SJSA1 (cell line): ENCODE measurements at places on chromosomes 6 and 20. TPM values are rescaled to one million over a fixed set of nuclear protein-coding genes. Genes with fewer than 3 reads are reported as not detected.
A peak's percentile ranks its signal among the peaks of the same experiment; 100 is the strongest.

The SLA2 gene
- total RNA-seq, result not detected in 2 replicates

The EDN1 gene
- total RNA-seq, result 39.7 and 45.5 TPM in 2 replicates

The CALHM6 gene
- not detected in 2 replicates for total RNA-seq

The VSTM2L gene
- total RNA-seq, result 4.8 and 14.1 TPM in 2 replicates

The ZNF165 gene
- total RNA-seq, result 0.08 TPM in 1 of 2 replicates, not detected in the other

The SAMD10 gene
- total RNA-seq, result 0.41 and 0.47 TPM in 2 replicates

The ENPP5 gene
- total RNA-seq, result 0.94 and 2.8 TPM in 2 replicates

DNA sequence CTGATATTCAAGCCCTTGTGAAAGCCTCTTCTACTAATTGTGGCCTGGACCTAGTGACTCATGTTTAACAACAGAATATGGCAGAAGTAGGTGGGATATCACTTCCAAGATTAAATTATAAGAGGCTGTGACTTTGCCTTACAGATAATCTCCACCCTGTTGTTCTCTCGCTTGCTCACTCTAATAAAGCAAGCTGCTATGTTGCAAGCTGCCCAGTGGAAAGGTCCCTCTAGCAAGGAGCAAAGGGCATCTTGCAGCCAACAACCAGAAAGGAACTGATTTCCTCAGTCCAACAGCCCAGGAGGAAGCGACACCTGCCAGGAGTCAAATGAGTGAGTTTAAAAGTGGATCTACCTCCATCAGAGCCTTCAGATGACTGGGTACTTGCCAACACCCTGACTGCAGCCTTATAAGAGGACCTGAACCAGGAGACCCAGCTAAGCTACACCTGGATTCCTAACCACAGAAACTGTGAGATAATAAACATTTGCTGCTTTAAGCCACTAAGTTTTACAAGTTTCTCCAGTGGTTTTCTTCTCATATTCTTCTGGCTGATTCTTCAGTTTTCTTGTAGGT is 112.6 kb downstream of the FRK start:
- no peaks in the 10 kb centered on the region for H3K36me3 ChIP-seq
- H3K4me3 ChIP-seq, result no peak overlapping the region
- no peak overlapping the region for H3K27ac ChIP-seq
- DNase-seq, result no peak

- peak overlapping the region; percentile 69 for H3K27ac ChIP-seq
- peaks cover 21% of the 10 kb centered on the region for H3K4me1 ChIP-seq
- peak; percentile 77 for DNase-seq
These were observed 146.6 kb upstream of the BMP5 start for GRCh38 chr6:56021943-56022342.

GRCh38 chr6:40948570-40948969 is 90.5 kb downstream of the UNC5CL start:
- no peaks in the 10 kb centered on the region for H3K27me3 ChIP-seq
- H3K4me3 ChIP-seq, result no peak overlapping the region

- H3K4me1 ChIP-seq, result peaks cover 17% of the 10 kb centered on the region
- no peak overlapping the region for H3K27ac ChIP-seq
- H3K4me3 ChIP-seq, result no peak overlapping the region
- no peaks in the 10 kb centered on the region for H3K36me3 ChIP-seq
- no peaks in the 10 kb centered on the region for H3K27me3 ChIP-seq
These were observed 62.7 kb downstream of the SLX4IP start for GRCh38 chr20:10497791-10498190.

DNA sequence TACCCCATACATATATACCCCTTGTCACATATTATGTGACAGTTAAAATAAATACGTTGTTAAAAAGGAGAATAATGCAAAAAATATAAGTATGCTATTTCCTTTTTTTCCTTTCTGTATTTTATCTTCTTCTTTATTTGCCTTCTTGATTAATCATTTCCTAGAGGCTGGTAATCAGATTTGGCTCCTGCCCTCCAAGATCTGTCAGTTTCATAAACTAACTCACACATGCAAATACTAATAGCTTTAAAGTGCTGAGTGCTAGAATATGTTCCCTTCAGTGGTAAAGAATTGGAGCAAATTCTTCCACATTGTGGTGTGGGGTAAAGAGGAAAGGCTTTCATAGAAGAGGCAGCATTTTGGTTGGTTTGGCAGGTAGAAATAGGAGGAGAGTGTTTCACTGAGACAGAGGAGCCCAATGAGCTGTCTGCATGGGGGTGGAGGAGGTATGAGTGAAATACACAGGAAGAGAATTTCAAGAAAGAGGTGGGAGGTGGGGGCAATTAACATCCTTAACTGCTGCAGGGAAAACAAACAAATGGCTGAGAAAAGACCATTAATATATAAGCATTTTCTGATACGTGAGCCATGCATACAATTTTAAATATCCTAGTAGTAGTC is 523.9 kb downstream of the BMP2 start:
- no peak overlapping the region for H3K4me3 ChIP-seq
- no peaks in the 10 kb centered on the region for H3K4me1 ChIP-seq
- H3K27me3 ChIP-seq, result no peaks in the 10 kb centered on the region

DNA sequence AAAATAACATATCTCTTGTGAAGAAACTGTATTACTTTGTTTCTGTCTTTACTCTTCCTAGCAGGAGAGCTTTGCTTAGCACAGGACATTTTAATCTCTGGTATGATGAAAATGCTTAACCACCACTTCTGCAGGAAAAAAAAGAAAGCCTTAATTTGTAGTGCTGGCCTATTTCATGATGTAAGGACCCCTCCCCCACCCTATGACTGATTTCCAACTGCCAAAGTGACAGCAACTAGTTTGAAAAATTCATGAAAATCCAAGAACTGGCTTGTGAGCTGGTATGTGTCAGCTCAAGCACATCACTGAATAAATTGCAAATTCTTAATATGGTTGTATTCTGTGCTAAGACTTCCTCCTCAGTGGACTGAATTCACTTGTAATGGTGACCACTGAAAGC is 125.3 kb downstream of the REV3L start:
- no peaks in the 10 kb centered on the region for H3K27me3 ChIP-seq
- no peak overlapping the region for H3K27ac ChIP-seq

GRCh38 chr20:35700625-35701148 is 1.5 kb downstream of the ROMO1 start:
- H3K4me3 ChIP-seq, result no peak overlapping the region
- no peaks in the 10 kb centered on the region for H3K27me3 ChIP-seq

DNA sequence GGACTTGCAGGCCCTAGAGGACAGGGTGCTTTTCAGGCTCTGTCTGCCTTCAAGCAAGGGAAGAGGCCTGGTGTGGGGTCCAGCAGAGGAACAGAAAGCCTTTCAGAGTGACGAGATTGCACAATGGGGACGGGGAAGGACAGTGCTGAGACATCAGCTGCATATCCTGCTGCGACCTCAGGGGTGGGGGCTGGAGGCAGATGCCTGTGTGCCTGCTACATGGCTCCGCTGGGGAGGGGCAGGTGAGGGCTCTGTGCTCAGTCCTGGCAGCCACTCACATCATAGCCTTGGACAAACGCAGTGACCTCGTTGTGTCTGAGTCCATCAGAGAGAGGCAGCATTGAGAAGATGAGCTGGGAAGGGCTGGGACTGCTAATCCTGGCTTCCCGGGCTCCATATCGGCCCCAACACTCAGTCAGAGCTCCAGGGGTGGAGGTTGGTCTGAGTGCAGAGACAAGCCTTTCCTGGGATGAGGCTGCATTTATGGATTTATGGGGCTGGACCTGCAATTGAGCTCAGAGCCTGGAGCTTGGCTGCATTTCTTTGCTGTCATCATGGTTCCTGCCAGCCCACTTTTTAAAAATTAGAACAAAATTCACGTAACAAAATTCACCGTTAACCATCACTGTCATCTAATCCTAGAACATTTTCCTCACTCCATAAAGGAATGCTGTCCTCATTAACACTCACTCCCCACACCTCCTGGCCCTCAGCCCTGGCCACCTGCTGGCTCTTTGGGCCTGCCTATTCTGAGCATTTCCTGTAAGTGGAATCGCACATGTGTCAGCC is 196.9 kb upstream of the SLC24A3 start:
- no peak overlapping the region for H3K27ac ChIP-seq
- H3K27me3 ChIP-seq, result no peaks in the 10 kb centered on the region
- H3K4me1 ChIP-seq, result no peaks in the 10 kb centered on the region
- no peak overlapping the region for H3K4me3 ChIP-seq

GRCh38 chr20:32872266-32872665 is 13.5 kb downstream of the EFCAB8 start:
- no peak overlapping the region for H3K4me3 ChIP-seq
- no peaks in the 10 kb centered on the region for H3K36me3 ChIP-seq
- no peak for DNase-seq
- peaks cover 1% of the 10 kb centered on the region; the same call in 1 of the 2 replicates for H3K4me1 ChIP-seq
- no peaks in the 10 kb centered on the region for H3K27me3 ChIP-seq

DNA sequence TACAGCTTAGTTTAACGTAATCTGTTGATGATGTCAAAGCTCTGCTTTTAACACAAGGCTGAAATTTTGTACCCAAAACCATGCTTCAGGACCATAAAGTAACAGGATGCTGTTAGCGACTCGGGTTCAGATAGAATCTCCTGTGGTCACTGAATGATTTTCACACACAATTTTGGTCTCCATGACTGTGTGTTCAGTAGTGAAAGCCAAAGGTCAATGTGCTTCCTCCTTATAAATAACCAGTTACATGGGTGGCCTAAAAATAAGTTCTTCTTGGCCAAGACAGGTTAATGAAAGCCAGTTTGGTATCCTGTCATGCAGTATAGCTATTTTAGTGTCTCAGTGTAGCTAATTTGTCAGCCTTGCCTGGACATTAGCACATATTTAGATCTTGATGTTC is 19.1 kb upstream of the LOC128125822 start:
- no peaks in the 10 kb centered on the region for H3K27me3 ChIP-seq
- no peaks in the 10 kb centered on the region for H3K36me3 ChIP-seq
- H3K4me1 ChIP-seq, result no peaks in the 10 kb centered on the region
- no peak overlapping the region for H3K4me3 ChIP-seq
- DNase-seq, result no peak
- H3K27ac ChIP-seq, result no peak overlapping the region

DNA sequence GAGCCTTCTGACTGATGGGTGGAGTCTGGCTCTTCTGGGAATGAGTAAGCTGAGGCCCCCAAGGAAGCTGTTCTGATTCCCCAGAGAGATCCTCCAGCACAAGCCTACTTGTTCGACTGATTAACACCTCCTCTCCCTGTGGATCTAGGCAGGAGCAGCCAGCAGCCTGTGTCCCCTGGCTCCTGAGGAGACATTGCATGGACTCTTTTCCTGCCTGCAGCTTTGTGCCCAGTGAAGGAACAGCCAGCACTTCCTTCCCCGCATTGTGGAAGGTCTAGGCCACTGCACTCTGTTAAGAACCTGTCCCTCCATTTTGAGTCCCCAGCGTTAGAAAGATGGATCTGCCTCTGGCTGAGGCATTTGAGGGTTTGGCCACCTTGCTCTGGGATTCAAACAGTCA is 29.1 kb downstream of the LRFN2 start:
- no peaks in the 10 kb centered on the region for H3K36me3 ChIP-seq
- H3K27me3 ChIP-seq, result no peaks in the 10 kb centered on the region
- no peaks in the 10 kb centered on the region for H3K4me1 ChIP-seq
- DNase-seq, result no peak
- no peak overlapping the region for H3K4me3 ChIP-seq
- H3K27ac ChIP-seq, result no peak overlapping the region

DNA sequence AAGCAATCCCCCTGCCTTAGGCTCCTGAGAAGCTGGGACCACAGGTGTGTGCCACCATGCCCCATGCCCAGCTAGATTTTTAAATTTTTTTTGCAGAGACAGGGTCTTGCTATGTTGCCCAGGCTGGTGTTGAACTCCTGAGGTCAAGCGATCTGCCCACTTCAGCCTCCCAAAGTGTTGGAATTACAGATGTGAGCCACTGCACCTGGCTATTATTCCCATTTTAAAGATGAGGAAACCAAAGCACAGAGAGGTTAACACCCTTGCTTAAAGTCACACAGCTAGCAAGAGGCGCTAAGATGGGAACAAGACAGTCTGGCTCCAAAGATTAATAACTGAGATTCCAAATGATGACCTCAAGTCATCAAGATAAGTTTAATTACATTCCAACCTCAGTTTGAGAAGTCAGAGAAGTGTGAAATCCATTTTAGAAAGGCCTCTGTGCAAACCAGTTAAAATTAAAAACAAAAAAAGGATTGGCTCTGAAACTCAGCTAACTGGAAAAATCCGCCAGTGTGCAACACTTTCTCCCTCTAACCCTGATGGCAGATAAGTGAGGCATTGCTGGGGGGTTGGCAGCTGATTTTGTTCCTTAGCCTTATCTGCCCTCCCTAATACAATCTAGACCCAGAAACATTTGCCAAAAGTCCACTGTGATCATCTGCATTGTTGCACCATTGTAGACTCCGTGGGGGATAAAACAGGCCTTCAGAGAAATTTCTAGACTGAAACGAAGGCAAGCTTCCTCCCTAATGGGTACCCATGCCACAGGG is 55.5 kb downstream of the CPNE5 start:
- H3K4me1 ChIP-seq, result no peaks in the 10 kb centered on the region
- DNase-seq, result no peak
- peaks cover 4% of the 10 kb centered on the region; the same call in 1 of the 2 replicates for H3K27me3 ChIP-seq
- H3K36me3 ChIP-seq, result no peaks in the 10 kb centered on the region
- no peak overlapping the region for H3K27ac ChIP-seq

DNA sequence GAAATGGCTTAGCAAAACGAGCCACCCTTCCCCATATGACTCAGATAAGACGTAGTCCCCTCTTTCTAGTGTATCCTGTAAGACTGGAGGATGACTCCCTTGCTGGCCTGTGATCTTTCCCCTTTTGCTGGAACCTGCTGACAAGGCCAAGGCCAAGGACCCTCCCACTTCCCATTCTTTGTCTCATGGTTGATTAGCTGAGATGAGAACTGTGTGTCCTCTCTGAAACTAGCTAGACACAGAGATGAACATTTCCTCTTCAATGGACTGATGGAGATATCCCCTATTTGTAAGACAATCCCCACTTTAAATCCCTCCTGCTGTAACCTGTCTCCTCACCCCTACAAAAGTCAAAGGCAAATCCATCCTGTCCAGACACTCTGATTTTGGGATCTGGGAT is 33.4 kb upstream of the SCRT2 start:
- no peak overlapping the region for H3K4me3 ChIP-seq
- H3K4me1 ChIP-seq, result no peaks in the 10 kb centered on the region
- no peaks in the 10 kb centered on the region for H3K36me3 ChIP-seq
- no peak for DNase-seq

GRCh38 chr6:66128656-66129055 is 421.6 kb upstream of the EYS start:
- no peak for DNase-seq
- no peak overlapping the region for H3K27ac ChIP-seq
- no peaks in the 10 kb centered on the region for H3K36me3 ChIP-seq
- H3K27me3 ChIP-seq, result no peaks in the 10 kb centered on the region

- no peaks in the 10 kb centered on the region for H3K27me3 ChIP-seq
- no peaks in the 10 kb centered on the region for H3K36me3 ChIP-seq
- no peak overlapping the region for H3K4me3 ChIP-seq
- no peak for DNase-seq
- peak overlapping the region; percentile 49 for H3K27ac ChIP-seq
- H3K4me1 ChIP-seq, result peaks cover 41% of the 10 kb centered on the region
These were observed 51.9 kb downstream of the SNAI1 start for GRCh38 chr20:50034567-50035180.

- no peaks in the 10 kb centered on the region for H3K4me1 ChIP-seq
- H3K4me3 ChIP-seq, result no peak overlapping the region
- H3K36me3 ChIP-seq, result no peaks in the 10 kb centered on the region
- H3K27ac ChIP-seq, result no peak overlapping the region
- H3K27me3 ChIP-seq, result no peaks in the 10 kb centered on the region
These were observed 126.9 kb downstream of the LAMA2 start for GRCh38 chr6:129009851-129010250.
